ENCODE measurements at places on chromosomes 6 and 20.

DNA sequence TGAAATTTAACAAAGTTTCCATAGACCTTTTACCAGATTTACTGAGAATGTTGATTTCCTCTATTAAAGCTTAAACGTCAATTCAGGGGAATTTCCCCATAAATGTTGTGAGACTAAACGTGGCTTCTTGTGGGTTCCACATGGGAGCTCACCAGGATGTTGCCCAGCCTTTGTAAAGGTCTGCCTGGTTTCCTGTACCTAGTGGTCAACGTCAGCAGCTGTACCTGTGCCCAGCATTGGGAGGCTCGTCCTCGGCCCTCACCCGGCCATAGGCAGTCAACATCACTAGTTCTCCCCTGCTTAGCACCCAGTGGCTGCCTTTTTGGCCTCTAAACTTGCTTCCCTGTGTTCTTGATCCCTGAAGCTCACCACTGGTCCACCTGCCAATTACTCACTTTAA lies 22.1 kb upstream of the CD83 start:
- no peak for DNase-seq

- DNase-seq: no peak
These were observed 43.9 kb upstream of the CLIC5 start for GRCh38 chr6:46059608-46060007.

DNA sequence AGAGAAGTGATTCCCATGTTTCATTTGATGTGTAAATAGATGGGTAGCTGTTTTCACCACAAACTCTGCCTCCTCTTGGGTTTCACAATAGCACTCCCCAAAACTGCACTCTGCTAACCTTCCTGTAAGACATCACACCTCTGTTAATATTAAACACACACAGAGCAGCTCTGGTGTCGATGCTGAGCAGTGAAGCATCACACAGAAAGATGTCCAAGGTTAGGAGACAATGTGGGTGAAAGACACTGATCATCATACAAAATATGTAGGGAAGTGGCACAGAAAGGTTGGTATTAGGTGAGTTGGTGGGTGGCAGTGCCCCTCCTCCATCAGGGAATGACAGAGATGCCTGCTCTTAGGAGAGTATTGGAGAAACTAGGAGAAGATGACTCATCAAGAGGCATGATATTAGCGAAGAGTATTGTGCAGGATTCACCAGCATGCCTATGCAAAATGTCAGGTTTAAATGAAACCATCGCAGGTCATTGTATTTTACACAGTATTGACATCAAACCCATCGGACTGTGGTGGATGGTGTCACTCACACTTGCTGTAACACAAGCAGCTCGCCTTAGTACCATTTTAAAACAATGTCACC lies 199.7 kb downstream of the TBXT start:
- no peak for DNase-seq

DNA sequence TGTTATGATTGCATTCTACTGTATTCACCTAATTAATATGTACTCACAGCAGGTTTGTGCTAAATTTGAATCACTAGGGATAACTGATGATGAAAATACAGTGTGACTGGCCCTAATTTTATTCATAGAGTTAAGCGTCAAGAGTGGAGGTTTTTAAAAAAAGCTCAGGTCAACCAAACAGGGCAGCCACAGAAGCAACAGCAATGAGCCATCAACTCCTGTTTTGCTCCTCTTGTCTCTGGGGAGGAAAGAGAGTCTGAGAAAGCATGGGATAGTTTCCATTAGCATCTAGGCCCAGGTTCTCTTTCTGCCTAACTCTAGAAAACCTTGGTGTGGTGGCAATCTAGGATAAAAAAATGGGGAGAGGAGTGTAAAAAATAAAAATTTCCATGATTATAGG lies 122.1 kb downstream of the OGFRL1 start:
- DNase-seq: no peak
